ENCODE measurements at places on chromosomes 13 and 19.
A peak's percentile ranks its signal among the peaks of the same experiment; 100 is the strongest.

- no peak for DNase-seq
Measured at GRCh38 chr13:28955264-28955966, 135.3 kb downstream of the MTUS2 start.

GRCh38 chr13:109331011-109331433, 455.4 kb downstream of the IRS2 start:
- no peak for DNase-seq

DNA sequence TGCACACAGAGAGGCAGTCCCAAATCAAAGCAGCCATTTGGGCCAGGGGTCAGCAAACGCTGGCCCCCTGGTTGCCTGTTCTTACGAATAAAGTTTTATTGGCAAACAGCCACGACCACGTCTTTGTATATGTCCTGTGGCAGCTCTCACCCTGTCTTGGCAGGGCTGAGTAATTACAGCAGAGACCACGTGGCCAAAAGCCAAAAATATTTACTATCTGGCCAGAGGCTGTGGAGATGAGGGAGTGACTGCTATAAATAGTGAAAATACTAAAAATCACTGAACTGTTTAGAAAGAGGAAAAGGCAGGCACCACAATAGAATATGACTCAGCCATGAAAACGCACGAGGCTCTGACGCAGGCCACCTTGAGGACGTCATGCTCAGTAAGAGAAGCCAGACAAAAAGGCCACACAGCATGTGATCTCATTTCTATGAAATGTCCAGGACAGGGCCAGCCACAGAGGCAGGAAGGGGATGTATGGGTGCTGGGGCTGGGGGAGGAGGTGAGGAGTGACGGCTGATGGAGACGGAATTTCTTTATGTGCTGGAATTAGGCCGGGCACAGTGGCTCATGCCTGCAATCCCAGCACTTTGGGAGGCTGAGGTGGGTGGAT, 29.4 kb downstream of the SMIM24 start:
- DNase-seq: no peak

DNA sequence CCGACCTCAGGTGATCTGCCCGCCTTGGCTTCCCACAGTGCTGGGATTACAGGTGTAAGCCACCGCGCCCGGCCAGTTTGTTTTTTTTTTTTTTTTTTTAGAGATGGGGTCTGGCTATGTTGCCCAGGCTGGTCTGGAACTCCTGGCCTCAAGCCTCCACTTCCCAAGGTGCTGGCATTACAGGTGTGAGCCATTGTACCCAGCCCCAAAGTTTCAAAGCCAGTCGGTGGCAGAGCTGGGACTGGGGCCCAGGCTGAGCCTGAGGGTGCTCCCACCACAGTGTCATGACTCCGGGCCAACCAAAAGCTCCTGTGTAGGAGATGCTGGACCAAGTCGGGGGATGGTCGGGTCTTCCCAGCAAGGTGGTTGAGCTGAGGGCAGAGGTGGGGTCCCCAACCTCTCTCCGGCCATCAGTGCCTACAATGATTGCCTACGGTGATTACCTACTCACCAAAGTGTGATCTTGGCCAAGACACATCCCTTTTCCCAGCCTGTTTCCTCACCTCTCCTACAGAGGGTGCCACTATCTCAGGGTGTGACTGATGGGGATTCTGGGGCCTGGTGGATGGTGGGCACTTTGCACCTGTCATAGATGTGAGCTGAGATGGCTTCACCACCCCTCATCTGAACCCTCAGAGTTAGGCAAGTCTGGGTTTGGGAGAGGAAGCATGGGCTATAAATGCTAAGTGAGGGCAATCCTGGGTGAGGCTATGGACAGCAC, 5.9 kb upstream of the SAMD1 start:
- no peak for DNase-seq

- DNase-seq: peak; percentile 79
Measured at GRCh38 chr19:13208672-13209483, 58.7 kb downstream of the IER2 start.

Measured in GM10248 (cell line).